ENCODE measurements at places on chromosomes 5 and 9.

DNA sequence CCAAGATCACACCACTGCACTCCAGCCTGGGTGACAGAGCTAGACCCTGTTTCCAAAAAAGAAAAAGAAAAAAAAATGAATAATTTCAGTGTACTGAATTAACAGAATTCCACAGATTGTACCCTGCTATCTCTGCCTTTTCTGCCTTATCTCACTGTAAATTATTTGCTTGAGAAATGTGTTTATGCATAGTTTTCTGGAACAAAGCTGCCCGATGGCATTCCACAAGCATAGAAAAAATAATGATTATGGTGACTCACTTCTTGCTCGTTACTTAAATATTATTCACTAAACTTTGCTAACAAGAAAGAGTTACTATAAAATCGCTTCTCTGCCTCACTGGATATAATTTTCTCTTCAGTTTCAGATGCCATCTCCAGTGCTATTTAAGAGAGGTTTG is 88.7 kb upstream of the FAM169A start:
- DNase-seq: no peak

DNA sequence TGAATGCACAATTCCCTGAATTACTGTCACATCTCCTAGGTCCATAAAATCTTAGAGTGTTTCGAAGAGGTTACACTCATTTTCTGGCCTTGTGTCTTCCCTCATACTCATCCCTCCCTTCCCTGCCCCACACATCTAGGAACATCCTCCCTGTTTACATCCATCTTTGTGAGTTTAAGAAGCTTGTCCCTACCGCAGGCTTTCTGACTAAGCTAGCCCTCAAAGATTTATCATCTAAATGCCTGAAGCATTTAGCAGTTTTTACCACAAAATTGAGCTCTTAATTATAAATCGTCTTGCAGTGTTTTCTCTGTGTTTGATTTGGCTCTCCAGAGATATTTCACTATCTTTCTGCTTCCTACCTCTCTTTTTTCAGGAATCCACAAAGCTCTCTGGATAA is 374.8 kb downstream of the KIAA0825 start:
- DNase-seq: no peak

DNA sequence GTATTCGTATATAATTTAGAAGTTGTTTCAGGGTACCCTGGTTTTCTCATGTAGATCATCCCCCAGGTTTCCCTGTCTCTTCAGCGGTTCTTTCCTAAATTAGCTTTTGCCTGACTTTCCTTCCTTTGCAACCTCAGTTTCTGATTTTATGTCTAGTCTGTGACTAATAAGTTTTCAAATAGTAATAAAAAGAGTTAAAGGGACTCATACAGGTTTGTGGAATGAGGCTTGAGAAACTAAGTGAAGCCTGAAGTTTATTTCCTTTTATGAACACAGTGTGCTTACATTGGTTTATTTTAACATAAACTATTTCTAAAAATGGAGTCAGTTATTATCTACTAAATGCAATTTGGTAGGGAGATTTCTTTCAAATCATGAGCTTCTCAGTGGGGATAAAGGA is 96.8 kb downstream of the TRIO start:
- no peak for DNase-seq

- DNase-seq: peak; percentile 0
Observed at GRCh38 chr5:53368516-53368915, 111.9 kb upstream of the FST start.

DNA sequence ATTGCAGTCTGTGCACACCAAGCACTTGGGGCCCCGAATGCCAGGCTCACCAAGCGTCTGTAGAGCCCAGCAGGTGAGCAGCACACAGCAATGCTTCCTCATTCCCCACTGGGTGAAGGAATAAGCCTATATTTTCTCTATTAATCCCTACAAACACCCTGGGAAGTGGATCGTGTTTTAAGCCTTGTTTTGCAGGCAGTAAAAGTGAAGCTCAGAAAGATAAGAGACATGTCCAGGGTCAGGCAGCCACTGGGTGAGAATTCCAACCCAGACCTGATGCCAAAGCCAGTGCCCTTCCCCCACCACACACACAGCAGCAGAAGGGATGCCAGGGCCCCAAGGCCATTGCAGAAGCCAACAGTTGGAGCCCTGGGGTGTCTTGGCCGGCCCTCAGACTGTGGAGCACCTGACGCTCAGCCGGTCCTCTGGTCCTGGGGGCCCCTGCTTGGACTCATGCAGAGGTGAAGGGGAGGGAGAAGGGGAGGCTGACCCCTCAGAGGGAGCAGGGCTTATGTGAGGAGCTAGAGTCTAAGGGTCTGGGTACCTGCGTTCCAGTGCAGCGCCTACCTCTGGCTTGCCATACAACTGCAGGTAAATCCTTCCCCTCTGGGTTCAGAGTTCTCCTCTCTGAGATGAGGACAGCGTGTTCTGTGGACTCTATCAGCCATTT is 26.3 kb upstream of the SYNPO start:
- DNase-seq: no peak

DNA sequence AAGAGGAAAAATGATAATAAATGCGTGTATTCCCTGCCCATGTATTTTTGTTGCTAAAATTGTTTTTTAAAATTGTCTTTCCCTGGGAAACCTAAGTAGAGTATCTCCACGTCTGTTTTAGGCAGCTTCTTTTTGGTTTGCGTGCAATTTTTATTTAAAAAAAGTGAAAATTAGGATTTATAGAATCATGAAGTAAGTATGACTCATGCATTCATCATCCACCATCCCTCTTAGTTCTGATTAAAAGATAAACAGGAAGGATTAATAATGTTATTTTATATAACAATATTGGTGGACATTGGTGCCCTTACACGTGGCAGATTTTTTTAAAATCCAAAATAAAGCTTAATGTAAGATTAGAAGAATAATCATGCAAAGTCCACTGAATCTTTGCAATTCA is 358.7 kb downstream of the MED10 start:
- DNase-seq: no peak

- no peak for DNase-seq
Observed at GRCh38 chr5:87020099-87020934, 247.4 kb upstream of the RASA1 start.

GRCh38 chr9:121692606-121693387 is 41.4 kb downstream of the DAB2IP start:
- no peak for DNase-seq

GRCh38 chr5:33180900-33181299 is 259.9 kb upstream of the TARS1 start:
- no peak for DNase-seq

DNA sequence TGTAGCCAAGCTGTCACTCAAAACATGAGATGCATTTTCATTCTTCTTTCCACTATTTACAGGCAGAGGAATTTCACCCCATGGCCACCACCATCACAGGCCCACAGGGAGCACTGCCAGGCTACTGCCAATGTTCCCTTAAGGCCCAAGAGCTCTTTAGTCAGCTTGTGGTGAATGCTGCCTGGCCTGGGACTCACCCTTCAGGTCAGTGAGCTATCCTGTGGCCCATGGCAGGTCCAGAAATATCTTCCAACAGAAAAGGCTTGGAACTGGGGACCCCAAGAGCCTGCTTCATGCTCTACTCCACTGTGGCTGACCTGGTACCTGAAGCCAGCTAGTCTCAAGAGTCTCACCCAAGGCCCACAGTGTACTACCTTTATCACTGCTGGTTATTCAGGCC is 1518.7 kb upstream of the CDH9 start:
- DNase-seq: no peak

Data from NCI-H1417 (cell line).